ENCODE measurements at places on chromosomes 5 and 9.

- no peak for DNase-seq
Observed at GRCh38 chr9:83299571-83299970, 236.6 kb upstream of the RASEF start.

DNA sequence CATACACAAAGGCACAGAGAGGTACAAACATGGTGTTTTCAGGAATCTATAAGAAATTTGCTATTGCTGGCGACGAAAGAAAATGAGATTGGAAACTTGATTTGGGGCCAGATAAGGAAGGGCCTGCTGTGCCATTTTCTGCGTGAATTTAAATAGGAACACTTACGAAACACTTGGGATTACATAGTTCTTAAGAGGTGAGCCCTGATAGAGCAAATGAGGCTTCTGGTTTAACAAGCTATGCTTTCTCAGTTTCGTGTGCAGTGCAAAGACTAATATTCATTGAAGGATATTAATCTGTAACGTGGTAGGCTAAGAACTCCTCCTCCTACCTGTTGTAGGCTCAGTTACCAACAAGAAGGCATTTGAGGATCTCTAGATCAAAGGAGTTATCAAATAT is 93.1 kb downstream of the CDK5RAP2 start:
- DNase-seq, result no peak

DNA sequence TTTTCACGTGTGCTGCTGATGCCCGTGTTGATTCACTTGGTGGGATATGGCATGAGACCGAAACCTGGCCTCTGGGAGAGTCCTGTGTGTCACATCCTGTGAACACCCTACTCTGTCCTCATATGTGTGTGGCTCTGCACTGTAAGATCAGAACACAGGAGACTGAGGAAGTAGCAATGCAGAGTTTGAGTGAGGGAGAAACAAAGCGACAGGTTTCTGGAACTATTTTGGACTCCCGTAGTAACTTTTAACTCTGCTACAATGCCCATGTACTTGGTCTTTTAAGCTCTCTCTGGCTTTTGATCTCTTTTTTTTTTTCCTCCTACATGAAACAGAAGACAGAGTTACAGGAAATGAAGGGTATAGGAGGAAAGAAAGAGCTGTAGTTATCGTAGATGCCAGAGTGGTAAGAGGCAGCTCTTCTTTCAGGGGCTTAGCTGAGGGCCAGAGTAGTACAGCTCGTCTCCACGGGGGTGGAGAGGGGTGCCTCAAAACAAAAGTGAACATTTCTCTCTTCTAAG is 26.6 kb downstream of the GRAMD2B start:
- peak; percentile 32 for DNase-seq

GRCh38 chr5:14226992-14227391 is 83.8 kb downstream of the TRIO start:
- no peak for DNase-seq

DNA sequence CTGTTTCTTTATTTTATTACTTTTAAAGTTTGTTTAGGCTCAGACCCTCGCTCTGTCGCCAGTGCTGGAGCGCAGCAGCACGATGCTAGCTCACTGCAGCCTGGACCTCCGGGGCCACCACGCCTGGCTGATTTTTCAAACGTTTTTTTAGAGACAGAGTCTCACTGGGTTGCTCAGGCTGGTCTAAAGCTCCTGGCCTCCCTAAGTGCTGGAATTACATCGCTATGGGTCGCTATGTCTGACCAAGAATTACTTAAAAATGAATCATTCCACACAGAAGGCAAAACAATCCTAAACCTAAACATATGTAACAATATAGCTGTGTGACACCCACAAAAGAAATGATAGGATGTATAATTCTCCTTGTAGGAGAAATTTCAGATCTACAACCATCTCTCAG is 86.9 kb upstream of the SIMC1 start:
- no peak for DNase-seq

GRCh38 chr9:86072394-86072877 is 26.9 kb downstream of the GOLM1 start:
- DNase-seq, result no peak

GRCh38 chr9:87873607-87874303 is 8.9 kb upstream of the SPATA31E1 start:
- DNase-seq, result no peak

DNA sequence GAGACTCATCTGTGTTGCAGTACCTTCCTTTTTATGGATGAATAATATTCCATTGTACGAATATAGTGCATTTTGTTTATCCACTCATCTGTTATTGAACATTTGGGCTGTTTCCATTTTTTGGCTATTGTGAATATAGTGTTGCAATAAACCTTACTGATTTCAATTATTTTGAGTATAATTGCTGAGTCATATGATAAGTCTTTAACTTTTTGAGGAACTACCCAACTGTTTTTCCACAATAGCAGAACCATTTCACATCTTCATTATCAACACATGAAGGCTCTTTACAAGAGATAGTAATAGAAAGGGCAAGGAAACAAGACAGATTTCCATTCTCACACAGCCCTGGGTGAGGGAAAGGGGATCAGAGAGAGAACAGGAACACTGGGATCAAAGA is 329.2 kb downstream of the RAB3C start:
- DNase-seq, result no peak

DNA sequence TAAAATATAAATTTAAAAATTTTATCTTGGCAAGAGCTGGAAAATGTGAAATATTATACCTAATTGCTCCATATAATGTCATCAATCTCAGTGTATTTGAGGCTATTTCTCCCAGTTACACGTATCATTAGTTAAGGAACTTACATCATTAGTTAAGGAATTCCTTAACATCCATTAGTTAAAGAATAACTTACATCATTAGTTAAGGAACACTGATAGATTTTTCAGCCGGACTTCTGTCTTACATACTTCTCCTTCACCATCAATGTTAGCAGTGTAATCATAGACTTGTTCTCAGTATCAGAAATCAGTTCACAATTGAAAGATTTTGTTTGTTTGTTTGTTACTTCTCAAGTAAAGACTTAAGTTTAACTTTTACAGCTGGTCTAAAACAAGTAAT is 524.4 kb upstream of the CHD1 start:
- DNase-seq, result no peak

DNA sequence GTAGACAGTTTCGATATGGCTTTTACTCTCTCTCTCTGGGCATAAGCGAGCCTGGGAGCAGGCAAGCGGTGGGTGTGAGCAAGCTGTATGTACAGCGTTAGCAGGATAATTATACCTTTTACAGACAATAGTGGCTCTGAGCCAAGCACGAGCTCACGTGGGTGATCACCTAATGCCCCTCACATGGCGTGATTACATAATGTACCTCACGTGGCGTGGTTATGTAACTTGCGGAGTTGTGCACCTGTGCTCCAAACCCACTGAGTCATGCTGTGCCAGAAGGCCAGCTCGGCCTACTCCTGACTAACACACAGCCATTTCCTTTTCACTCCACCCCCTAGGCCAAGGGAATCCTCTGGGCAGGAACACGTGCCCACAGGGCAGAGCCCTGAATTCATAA is 797.2 kb downstream of the EFNA5 start:
- no peak for DNase-seq

GRCh38 chr9:138025908-138026307 is 148.3 kb downstream of the CACNA1B start:
- no peak for DNase-seq

- no peak for DNase-seq
Observed at GRCh38 chr5:39624268-39624886, 199.6 kb upstream of the DAB2 start.

DNA sequence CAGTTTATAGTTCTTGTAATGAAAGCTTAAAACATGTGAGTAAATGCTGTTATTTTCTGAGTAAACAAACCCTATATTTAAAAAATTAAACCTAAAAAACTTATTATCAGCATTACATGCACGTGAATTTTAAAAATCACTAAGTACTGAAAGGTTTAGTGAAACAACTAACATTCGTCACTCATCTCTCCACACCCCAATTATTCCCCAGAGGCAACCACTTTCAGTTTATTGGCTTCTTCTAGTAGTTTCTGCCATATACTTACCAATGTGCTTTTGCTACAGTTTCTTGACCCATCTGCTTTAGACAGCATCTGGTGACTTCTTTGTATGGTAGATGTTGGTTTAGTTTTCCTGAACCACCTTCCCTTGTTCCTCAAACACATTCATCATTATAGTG is 58.1 kb downstream of the ANGPTL2 start:
- DNase-seq, result no peak

DNA sequence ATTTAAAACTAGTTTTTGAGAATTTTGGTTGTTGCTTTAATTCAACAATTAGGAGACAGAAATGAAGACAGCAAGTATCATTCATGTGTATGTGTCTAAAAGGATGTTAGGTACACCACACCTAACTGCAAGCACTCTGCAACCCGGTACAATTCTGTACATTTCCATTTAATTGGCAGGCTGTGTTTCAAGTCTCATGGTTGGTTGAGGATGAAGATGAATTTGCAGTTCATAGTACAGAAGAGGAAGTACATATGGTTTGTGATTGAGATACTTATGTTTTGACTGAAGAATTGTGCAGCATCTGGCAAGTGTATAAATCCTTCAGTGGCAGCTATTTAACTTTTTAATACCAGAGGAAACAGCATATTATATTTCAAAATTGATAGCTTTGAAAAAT is 628.7 kb upstream of the ZNF608 start:
- DNase-seq, result no peak

DNA sequence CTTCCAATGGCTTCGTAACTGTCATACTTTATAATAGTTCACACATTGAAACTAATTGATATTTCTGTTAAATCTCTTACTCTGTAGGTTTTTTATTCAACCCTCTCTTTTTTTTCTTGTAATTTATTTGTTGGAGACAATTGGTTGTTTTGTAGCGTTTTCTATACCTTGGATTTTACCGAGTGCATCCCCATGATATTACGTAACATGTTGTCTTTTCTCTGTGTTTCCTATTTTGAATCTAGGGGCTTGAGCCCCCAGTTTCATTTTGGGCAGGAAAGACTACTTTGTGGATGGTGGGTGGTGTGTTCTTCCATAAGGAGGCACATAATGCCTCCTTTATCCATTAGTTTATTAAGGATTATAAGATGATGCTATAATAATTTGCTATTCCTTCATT is 7.4 kb downstream of the MRPL22 start:
- DNase-seq, result no peak

DNA sequence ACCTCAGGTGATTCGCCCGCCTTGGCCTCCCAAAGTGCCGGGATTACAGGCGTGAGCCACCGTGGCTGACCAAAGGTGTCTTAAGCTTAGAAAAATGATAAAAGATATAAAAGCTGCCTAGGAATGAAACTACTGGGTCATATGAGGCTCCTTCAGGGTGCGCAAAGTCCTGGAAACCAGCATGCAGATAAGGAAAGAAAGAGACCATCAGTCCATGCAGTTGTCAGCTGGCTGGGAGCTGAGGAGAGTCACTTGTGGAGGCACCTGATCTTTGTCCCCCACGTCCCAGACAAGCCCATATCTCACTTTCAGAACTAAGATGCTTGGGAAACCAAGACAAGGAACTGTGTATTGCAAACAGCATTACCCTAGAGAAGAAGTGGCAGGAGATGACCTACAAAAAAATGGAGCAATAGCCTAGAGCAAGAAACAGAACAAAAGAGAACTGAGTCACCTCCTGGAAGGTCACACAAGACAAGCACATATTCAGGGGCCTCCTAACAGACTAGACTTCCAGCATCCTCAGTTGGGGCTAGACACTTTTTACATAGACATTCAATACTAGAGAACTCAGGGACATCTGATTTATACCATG is 2.8 kb upstream of the CCDC125 start:
- DNase-seq, result no peak

DNA sequence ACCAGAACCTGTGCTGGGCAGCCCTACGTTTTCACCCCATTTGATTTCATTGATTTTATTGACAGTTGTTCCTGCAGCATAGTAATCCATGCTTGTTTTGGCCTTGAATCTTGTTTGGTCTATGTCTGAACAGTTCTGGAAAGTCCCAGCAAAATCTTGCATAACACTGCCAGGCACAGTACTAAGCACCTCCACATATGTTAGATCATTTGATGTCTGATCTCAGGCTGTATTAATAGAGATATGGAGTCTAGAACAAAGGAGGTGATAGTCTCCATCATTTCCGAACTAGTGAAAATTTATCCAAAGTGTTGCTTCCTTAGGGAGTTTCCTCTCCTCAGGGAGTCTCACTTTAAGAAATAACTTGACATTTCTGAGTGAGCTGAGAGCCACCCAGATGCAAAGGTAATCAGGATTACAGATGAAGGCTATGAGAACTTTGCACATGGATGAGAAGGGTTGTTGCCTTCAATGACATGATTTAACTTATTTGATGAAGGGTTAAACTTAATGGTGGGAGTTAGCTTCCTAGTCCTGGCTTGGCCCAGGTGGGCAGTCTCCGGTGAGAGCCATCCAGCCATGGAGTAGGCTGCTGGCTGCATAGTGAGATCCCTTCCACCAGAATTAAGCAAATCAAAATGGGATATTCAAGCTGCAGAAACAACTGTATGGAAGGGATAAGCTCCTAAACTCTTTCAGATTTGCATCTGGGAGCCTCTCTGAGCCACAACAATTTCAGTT is 173.8 kb upstream of the MVB12B start:
- DNase-seq, result no peak

- peak; percentile 47 for DNase-seq
Observed at GRCh38 chr5:180605554-180606214, 14.4 kb upstream of the SCGB3A1 start.

DNA sequence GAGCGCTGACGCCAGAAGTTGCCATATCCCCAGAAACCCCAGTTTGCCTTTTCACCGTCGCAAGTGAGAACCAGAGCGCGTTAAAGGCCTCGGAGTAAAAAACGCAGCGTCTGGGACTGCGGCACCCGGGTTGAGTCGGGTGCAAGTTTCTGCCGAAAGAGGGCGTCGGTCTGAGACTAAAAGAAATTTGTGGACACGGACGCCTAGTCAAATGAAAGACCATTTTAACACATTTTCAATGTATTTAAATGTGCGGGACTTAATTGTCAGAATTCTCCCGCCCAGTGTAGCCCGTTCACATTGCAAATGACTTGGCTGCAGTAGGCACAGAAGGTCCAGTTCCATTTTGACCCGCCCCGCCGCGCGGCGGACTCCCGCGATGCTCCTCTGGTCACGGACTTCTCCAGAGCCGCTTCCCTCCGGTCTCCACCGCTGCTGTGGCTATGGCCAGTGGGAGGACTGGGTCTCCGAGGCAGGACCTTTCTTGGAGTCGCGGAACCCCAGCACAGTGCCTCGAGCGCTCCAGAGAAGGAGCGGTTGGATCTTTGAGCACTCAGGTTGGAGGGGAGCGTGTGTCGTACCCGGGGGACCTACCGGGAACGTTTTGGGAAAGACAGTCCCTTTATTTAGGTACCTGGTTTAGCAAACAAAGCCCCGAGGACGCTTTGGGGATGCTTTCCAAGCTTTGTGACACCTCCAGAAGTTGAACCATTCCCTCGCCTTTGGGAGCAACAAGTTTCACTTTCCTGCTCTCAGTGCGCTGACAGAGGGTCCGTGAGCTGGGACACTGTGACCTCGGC is 1.2 kb upstream of the NPR3 start:
- peak; percentile 53 for DNase-seq

GRCh38 chr5:38265546-38266179 is 7.3 kb downstream of the EGFLAM start:
- peak; percentile 58 for DNase-seq

GRCh38 chr5:172766287-172767108 is 4.5 kb downstream of the DUSP1 start:
- no peak for DNase-seq

- DNase-seq, result no peak
Observed at GRCh38 chr9:33375841-33376321, 26.5 kb downstream of the AQP7 start.

All from stimulated activated CD4-positive, alpha-beta T cell treated with anti-CD3 and anti-CD28 coated beads, Interleukin-4, amount 100 ng/mL, for 48 hours (primary cell).